ENCODE measurements at places on chromosomes 4 and X.

DNA sequence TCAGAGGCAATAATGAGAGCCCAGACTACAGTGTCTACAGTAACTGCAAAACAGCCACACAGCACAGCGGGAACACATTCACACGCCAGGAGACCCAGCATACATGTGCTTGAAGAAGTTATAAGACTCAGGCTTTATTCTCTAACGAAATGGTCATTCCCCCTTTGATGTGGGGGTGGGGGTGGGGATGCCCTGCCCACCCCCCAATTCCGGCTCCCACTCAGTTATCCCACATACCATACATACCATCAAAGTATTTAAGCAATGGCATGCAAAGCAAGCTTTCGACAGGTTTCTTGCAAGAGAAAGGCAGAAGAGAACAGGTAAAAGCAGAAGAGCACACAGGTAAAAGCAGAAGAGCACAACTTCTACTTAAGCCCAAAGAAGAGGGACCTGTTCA is 3.6 kb downstream of the MECP2 start:
- no peak for DNase-seq

DNA sequence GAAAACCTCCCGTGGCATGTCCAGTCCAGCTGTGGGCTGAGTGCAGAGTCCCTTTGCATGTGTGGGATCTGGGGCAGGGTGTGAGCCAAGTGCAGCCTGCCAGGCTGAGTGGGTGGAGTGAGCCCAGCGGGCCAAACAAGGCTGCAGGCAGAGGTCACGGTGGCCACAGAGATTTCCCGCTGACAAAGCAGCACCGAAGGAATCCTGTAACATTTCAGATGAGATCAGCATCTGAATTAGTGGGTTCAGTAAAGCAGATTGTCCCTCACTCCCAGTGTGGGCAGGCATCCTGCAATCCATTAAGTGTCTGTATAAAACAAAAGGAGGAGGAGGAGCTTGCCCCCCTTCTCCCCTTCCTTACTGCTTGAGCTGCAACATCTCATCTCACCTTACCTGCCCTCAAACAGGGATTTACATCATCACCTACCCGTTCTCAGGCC is 324.4 kb downstream of the FAT4 start:
- DNase-seq = peak; percentile 26

- no peak for DNase-seq
Observed at GRCh38 chr4:8828869-8829268, 42.8 kb downstream of the HMX1 start.

DNA sequence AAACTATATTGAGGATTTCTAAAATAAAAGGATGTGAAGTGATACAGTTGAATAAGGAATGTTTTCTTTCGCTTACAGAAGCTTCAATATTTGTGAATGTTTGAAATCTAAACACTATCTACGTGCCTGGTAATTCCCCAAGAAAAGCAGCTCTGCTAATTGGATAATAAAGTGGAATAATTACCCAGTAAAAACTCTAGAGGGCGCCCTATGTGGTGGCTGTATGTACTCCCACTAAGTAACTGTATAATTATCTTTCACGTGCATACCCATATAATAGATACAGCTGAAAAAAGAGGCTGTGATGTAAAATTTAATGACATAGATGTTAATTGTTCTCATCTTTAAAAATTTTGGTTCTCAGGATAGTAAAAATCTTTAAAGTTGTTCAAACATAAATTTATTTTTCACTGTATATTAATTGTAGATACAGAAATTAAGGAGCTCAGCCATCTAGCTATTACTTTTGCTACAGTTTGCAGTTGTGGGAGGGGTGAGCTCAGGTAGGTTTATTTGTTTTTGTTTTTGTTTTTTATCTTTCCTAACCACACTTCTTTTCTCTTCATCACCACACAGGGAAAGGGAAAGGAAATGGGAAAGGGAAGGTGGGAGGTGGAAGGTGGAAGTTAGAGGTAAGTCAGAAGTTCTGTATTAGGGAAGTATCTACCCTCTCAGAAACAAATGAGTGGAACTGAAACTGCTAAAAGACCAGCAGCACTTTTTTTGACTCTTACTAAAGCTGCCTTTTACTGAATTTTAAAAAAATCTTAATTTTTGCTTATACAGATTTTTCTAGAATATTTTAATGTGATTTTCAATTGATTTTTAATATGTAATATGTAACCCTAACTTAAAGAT is 151.7 kb upstream of the RPS6KA6 start:
- no peak for DNase-seq

DNA sequence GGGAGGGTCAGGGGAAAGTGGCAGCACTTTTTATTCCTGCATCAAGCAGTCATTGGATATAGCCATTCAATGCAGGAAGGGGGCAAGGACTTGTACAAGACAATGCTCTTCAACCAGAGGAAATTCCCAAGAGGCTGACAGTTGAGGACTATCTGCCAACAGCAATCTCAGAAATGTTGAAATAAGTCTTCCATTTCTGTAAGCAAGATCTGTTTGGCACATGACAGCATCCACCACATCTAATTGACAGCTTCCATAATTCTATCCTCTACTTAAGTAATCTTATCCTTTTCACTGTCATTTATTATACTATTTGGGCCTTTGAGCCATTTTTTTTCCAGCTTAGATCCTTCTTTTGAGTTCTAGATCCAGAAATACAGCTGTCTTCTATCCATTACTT is 110.7 kb downstream of the CFAP299 start:
- no peak for DNase-seq

DNA sequence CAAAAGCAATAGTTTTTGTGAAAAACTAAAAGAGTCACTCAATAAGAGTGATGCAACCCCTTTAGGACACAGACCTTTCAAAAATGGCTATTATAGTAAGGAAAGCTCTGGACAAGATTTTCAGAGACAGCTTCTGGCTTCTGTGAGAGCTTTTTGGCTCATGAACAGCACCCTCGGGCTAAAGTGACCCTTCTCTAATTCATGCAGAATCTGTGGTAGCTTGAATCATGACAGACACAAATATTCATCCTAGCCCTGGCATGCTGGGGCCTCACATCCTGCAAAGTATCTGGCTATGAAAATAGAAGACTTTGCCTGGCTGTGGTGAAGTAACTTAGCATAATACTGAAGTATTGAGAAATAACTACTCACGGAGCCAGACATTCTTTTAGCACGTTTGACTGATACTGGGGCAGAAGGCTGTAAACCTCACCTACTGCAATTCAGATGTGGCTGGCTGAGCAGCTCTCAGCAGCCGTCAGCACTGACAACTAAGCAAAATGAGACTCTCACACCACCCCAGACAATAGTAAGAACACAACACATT is 327.3 kb downstream of the MAPK10 start:
- DNase-seq = peak; percentile 86

- DNase-seq = no peak
Observed at GRCh38 chrX:131588995-131589394, 45.1 kb downstream of the OR13H1 start.

GRCh38 chrX:17744896-17745523 is 7.7 kb downstream of the SCML1 start:
- no peak for DNase-seq

- no peak for DNase-seq
Observed at GRCh38 chrX:413322-414201, 26.9 kb upstream of the PPP2R3B start.

GRCh38 chr4:127525608-127526007 is 107.1 kb upstream of the INTU start:
- DNase-seq = no peak

- no peak for DNase-seq
Observed at GRCh38 chr4:8221476-8221875, 22.4 kb downstream of the SH3TC1 start.

DNA sequence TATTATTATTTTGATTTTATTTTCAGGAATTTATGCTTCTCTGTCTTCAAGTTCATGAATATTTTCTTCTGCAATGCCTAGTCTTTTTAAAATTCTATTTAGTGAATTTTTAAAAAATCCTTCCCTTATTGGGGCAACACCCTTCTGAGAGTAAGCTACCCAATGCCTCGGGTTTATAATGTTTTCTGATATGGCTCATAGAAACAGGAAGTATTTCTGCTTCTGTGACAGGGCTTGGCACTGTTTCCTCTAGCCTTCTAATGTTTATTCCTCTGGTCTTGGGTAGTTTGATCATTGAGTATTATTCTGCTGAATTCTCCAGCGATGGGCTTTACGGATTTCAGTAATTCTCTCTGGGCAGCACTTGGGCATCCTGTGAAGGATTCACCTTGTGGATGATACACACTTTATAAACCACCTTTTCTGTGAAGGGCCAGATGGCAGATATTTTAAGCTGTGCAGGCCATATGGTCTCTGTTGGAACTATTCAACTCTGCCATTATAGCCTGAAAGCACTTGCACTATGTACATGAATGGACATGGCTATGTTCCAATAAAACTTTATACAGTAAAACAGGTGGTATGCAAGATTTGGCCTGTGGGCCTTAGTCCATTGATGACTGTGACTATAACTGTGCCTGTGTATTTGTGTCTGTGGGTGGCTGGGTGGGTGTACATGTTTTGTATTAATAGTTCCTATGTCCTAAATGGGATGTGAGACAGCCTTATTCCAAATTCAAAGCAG is 95.9 kb upstream of the FAT1 start:
- no peak for DNase-seq

- DNase-seq = peak; percentile 61
Observed at GRCh38 chrX:23900220-23900797, 7.4 kb downstream of the APOO start.

- DNase-seq = no peak
Observed at GRCh38 chr4:147837435-147837834, 105.5 kb downstream of the ARHGAP10 start.

DNA sequence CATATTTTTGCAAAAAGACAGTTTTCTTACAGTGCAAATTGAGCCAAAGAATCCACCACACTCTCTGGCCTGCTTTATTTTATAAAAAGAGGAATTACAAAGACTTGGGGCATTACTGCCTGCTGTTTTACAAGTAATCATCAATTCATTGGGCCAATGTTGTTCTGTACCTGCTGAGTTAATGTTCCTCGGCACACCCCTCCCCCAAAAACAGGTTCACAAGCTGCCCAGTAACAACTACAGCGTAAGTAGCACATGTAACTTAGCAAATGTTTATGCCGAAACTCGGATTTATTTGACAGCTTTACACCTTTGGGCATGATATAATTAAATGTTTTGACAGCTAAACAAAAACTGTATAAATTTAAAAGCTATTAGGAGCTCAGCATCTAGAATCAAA is 214.6 kb upstream of the MAB21L2 start:
- no peak for DNase-seq

DNA sequence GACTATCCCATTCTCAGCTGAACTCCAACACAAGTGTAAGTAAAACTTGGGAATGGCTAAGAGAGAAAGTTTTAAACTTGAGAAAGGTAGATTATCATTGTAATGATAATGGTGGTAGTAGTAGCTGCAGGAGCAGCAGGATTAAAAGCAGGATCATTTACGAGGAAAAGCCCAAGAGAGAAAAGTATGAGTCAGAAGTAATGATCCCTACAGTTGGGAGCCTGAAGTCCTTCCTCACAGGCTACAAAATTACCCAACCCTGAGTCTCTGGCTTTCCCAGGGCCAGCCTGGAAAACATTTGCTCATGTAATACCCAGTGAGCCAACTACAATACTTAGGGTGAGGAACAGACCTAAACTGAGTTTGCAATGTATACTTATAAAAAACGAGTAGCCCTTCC is 4.4 kb upstream of the PRDM8 start:
- peak; percentile 60 for DNase-seq

Data from MG63 (cell line).